CD4-positive, alpha-beta T cell treated with Interleukin-4 for 1 hour (primary cell): ENCODE measurements at places on chromosomes 2 and 18.
A peak's percentile ranks its signal among the peaks of the same experiment; 100 is the strongest.

DNA sequence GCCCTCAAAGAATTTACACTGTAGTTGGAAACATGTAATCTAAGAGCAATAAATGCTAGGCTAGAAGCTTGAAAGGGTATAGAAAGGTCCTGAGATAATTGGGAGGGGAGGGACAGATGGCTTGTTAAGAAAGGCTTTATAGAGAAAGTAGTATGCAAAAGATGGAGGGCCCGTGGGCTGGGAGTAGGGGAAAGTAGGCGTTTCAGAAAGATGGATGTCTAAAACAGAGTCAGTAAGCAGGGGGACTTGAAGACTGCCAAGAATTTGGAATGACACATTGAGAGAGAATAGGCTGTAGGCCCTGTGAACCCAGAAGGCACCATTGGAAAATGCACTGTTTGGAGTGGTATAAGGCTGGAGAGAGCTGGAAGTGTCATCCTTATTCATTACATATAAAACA, 822 bp downstream of the PSMG2 start:
- DNase-seq: peak; percentile 4

GRCh38 chr2:142010477-142011270, 120.1 kb downstream of the LRP1B start:
- DNase-seq: no peak

- DNase-seq: no peak
These were observed 304.1 kb downstream of the NRXN1 start for GRCh38 chr2:50727636-50728339.

GRCh38 chr2:187316040-187316439, 132.0 kb downstream of the CALCRL start:
- DNase-seq: no peak

GRCh38 chr2:73297151-73297559, 3.8 kb upstream of the EGR4 start:
- no peak for DNase-seq

DNA sequence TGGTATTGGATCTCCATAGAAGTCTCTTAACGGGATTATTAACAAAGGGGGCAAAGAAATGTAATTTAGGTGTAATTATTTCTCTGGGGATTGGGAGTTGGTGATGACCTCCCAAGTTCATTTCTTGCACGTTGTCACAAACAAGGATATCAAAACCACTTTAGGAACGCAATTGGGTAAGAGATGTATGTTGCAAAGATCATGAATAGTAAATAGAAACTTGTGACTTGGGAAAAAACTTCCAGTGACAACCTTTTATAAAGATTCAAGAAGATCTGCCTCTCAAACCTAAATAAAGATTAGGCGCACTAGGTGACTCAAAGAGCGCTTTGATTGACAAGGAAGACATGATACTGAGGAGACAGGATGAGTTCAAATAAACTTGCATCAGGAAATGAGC, 127.8 kb upstream of the TRIB2 start:
- no peak for DNase-seq
